ENCODE measurements at places on chromosomes 6 and 20.

GRCh38 chr6:17454316-17455005 is 61.1 kb downstream of the CAP2 start:
- no peak for DNase-seq

DNA sequence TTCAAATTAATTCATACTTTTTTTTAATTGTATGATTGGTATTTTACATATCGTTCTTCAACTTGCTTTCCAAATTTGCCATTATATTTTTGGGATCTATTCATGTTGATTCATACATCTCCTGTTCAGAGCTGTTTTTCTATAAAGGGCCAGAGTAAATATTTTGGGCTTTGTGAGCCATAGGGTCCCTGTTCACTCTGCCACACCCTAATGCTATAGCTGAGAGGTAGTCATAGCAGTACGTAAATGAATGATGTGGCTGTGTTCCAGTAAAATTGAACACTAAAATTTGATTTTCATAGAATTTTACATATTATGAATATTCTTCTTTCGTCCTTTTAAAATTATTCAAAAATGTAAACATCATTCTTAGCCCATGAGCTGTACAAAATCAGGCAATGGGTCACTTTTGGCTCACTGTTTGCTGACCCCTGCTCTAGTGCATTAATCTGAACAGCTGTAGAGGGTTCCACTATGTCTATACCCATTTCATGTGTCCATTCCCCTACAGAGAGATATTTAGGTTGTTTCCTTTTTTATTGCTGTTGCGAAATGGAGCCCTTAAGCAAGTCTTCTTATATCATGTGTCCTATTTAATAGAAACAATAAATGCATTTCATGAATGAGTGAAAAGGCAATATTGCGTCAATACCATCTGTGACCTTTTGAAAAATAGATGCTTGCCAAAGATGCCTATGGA is 136.4 kb upstream of the SALL4 start:
- no peak for DNase-seq

- no peak for DNase-seq
These were observed 72.1 kb upstream of the ENPP5 start for GRCh38 chr6:46242921-46243320.

GRCh38 chr6:34574647-34575293 is 18.6 kb upstream of the SPDEF start:
- no peak for DNase-seq

DNA sequence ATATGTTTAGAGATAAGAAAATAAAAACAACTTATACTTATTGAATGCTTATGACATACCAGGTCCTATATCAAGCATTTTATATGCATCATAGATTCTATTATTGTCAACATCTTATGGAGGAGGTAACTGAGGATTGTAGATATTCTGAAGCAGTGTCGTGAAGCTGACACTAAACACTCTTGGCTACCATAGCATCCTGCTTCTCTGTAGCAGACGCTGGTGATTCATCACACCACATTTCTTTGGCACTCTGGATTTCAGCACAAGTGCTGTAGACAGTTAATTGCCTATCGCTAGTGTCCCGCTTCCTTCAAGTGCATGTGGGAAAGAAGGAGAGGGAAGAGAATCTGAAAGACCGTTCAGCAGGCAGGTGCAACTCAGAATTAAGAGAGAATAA is 317.1 kb downstream of the PLCB1 start:
- DNase-seq, result no peak

GRCh38 chr20:63178889-63179686 is 36.8 kb downstream of the YTHDF1 start:
- no peak for DNase-seq
